ENCODE measurements at places on chromosomes 12 and 14.

DNA sequence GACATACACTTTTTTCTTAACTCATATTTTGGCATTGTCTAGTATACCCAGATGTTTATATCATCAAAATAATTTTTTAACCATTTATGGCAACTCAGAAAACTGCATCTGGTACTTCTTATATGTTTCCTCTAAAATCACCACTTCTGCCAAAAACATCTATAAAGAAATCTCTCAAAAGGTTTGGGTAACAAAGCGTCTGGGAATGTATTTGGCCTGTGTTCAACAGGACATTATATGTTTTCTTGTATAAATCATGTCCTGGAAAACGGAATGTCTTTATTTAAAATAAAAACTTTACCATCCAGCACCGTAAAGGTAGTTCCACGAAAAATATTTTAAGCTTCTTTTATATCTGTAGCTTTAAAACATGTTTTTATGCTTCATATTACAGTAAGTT lies 36.1 kb upstream of the FBLN5 start:
- DNase-seq = no peak

DNA sequence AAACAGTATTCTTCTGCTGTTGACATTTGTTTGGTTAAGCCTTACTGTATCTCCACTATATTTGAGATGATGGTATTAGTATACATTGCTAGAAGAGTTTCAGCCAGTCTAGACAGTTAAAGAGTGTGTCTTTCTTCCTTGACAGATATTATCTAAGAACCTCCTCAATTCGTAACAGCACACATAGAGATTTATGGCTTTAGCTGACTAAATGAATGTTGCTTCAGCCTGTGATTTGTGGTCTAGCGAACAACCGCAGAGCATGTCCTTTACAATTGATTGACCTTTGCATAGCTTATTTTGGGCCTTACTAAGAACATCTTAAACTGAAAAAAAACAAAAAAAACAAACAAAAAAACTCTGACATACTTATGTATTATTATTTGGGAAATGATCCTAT lies 122.2 kb downstream of the DAAM1 start:
- no peak for DNase-seq

DNA sequence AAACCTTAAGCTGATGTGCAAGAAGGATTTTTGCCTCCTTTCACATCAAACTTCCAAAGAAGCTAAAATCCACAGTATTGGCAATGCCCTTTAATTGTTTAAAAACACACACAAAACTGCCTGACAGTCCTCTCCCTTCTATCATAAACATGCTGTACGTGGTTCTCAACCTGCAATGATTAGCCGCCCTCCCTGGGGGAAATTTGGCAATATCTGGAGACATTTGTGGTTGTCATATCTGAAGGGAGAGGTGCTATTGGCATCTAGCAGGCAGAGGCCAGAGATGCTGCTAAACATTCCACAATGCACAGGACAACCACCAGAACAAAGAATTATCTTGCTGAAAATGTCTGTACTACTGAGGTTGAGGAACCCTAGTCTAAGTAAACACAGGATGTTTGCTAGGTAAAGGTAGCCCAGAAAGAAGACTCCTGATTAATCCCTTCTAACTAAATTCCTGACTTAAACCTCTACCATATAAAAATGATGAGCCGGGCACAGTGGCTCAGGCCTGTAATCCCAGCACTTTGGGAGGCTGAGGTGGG lies 1.2 kb downstream of the ACOT6 start:
- DNase-seq = no peak

DNA sequence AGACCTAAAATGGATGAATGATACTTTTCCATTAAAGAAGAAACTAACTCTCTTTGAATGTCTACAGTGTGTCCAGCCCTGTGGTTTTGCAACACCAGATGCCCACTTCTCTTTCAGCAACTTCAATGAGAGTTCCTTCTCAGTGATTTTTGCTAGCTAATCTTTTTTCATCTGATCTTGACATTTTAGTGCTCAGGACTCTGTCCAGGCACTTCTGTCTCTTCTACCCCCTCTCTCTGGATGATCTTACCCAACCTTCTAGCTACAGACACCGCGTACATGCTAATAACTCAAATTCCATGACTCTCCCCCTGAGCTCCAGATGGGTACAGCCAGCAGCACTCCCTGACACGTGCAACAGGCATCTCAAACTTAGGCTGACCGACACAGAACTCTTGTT lies 161.1 kb upstream of the FOXN3 start:
- no peak for DNase-seq

DNA sequence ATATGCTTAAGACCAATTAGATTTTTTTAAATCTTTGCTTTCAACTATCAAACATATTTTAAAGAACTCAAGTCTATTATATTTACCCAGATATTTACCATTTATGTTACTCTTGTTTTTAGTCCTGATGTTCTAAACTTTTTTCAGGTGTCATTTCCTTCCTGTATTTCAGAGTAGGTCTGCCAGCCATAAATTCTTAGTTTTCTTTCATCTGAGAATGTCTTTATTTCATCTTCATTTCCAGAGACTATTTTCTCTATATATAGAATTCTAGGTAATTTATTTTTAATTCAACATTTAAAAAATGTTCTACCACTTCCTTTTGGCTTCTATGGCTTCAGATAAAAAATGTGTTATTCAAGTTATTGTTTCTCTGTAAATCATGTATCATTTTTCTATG lies 218.2 kb upstream of the AMIGO2 start:
- no peak for DNase-seq

GRCh38 chr12:49882851-49883464 lies 20.7 kb downstream of the FAIM2 start:
- no peak for DNase-seq

DNA sequence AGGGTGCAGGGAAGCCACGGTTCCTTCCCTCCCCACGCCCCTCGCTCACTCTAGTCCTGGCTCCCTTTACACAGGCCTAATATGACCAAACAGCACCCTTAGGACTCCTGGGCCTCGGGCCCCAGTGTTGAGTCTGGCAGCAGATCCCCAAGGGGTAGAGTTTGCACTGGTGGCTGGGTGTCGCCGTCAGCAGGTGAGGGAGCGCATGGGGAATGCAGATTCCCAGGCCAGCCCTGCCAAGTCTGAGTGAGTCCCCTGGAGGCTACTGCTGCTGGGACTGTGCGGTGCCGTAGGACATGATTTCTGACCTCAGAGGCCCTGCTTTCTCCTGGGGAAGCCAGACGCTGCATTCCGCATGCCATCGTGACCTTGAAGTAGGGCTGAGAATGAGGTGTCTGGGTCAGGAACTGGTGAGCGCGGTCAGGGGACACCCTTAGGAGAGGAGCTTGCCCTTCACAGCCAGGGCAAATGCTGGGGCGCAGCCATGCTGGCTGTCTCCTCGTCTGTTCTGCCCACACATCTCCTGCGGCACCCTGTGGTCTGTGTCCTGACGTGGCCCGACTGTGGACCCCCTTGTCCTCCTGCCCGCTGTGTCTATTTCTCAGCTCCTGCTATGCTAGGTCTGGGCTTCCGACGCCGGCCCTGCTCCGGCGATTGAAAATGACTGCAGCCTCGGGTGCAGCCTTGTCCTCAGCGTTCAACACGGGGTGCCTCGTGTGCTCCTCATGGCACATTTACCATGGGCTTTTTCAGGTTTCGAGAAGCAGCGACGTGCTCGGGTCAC lies 37.6 kb upstream of the PRMT8 start:
- DNase-seq = no peak

DNA sequence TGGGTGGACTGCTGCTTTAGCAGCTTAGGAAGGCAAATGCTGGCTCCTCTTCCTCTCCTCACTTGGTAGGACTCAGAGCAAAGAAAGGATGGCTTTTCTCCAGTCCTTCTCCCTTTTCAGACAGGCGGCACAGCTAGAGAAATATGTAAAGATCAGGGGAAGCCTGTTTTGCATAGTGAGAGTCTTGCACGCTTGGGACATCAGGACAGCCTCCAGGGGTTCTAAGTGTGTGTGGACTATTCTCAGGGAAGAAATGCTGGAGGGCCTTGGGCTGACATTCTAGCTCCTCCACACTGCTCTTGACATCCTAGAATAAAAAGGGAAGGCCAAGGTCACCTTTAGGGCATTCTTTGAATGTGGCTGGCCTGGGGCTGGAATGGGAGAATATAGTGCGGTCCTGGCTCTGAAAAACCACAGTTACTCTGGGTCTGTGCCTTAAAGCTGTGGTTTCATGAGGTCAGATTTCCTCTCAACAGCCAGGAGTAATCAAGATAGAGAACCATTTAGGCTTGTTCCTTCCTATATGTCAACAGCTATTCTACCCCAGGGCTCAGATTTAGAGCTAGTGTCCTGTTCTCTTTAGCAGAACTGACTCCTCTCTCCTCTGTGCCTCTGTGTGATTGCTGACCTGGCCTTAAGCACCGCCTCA lies 24.3 kb downstream of the CMA1 start:
- no peak for DNase-seq

- DNase-seq = no peak
Measured at GRCh38 chr14:74238974-74239847, at the start of gene VSX2. VSX2 (plus strand) TSS chr14:74239449; CDS start chr14:74239562, 113 bp downstream.

GRCh38 chr12:25853316-25854095 lies 105.0 kb upstream of the RASSF8 start:
- no peak for DNase-seq

GRCh38 chr14:72741826-72742117 lies 152.1 kb downstream of the DPF3 start:
- no peak for DNase-seq

- DNase-seq = no peak
Measured at GRCh38 chr12:113133036-113133435, 2.5 kb downstream of the RASAL1 start.

DNA sequence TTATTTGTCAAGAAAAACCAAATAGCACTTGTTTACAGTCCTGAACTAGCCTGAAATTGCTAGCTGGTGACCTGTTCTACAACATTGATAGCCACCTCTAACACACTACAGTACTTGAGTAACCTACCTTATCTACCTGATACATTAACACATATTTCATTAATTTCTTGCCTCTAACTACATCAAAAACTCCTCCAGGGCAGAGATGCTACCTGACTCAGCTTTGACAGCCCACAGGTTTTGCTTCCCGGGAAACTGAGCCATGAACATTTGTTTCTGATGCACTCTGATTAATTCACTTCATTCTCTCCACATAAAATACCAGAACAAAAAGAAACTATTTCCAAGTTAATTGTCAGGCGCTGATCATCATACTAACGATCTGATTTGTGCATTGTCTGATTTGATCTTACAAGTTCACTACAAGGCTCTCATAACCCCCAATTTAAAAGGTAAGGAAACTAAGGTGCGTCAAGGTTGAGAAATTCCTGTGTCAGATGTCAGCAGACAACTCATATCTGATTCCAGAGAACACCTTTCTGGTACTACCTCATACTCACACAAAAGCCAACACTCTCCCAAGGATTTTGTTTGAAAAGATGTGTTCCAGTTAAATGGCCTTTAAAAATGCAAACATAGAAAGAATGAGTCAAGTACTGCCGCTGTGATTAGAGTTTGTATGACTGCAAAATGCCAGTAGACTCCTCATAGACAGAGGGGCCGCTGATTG lies 768.7 kb downstream of the BCL11B start:
- DNase-seq = no peak

DNA sequence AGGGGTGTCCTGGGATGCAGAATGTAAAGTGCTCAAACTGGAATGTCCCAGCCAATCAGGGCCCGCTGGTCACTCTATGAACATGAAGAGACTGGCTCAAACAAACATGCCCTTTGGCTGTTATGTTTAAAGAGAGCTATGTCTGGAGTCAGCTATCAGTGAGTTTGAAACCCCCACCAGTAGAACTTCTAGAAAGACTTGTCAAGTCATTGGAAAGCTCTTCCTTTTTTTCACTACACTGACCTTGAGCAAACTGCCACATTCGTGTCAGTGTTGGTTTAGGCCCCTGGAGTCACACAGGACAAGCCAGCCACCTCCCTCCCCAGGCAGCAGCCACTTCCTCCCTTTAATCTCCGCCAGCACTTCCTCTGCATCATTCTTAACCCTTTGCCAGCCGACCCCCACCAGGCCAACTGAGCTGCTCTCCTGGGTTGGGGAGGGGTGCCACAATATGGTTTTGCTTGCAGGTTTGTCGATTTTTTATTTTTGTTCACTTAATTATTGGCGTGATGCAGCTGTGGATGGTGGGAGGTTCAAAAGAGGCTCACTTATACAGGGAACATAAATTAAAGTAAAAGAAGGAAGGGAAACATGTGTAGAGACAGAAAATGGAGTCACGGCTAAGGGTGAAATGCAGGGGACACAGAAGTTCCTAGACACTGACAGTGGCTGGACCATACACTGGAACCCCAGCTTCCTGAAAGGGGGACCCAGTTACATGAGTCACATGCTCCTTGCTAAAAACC lies 25.3 kb downstream of the CMKLR1 start:
- no peak for DNase-seq

GRCh38 chr14:99612071-99612737 lies 8.2 kb upstream of the CCDC85C start:
- DNase-seq = no peak

- no peak for DNase-seq
Measured at GRCh38 chr12:124082687-124083086, 109.7 kb downstream of the ZNF664 start.

- DNase-seq = no peak
Measured at GRCh38 chr12:110382683-110383082, 20.8 kb downstream of the ANAPC7 start.

DNA sequence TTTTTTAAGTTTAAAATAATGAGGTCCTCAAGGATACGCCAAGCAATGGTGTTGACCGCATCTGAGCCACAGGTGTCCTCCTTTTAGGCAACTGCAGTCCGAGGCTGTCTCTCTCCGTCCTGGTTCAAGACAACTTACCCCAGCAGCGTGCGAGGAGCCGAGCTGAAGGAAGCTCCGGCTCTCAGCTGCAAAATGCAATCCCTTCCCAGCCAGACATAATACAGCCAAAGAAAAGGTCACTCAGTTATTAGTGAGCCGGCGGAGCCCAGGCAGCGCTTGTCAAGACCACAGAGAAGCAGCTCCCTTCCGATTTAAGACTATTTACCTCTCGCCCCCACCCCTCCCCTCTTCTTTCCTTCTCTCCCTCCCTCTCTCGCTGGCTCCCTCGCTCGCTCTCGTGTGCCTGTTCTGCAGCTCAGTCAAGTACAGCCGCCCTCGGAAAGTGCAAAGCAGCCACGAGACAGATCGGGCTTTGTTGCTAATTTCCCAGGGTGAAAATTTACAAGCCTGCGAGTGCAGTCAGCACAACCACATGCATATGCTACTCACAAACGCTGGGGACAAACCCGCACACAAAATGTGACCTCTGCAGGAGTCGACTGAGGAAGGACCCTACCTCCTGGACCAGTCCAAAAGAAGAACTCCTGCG lies 363 bp upstream of the LMO3 start:
- DNase-seq = no peak

GRCh38 chr14:74501135-74501614 lies 7.6 kb downstream of the ISCA2 start:
- DNase-seq = no peak

DNA sequence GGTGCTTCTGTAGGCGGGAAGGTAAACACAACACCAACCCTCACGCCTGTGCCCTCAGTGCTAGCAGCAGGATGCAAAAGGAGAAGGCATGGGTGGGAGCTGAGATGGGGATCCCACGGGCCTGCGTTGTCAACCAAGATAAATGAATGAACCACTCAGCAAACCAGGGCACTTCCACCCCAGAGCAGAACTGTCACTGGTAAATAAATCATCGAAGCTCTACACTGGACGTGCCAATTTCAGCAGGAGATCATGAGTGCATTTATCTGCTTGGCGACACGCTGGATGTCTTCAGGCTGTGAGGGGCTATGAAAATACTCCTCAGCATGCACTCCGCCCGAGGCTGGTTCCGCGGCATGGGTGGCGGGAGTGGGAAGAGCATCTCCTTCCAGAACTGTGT lies 33.2 kb downstream of the HSPB8 start:
- DNase-seq = no peak

GRCh38 chr12:122471324-122472226 lies 29.2 kb downstream of the ZCCHC8 start:
- DNase-seq = peak; percentile 3

Measured in NCI-H1930 (cell line).